Cardiac septum (tissue), 1 donor: ENCODE measurements at places on chromosomes 16 and 17. TPM values are rescaled to one million over a fixed set of nuclear protein-coding genes. Genes with fewer than 3 reads are reported as not detected.

The EVPLL gene
- total RNA-seq, result not detected

The CA7 gene
- total RNA-seq, result not detected

The FAAP100 gene
- 13.6 TPM for total RNA-seq

DNA sequence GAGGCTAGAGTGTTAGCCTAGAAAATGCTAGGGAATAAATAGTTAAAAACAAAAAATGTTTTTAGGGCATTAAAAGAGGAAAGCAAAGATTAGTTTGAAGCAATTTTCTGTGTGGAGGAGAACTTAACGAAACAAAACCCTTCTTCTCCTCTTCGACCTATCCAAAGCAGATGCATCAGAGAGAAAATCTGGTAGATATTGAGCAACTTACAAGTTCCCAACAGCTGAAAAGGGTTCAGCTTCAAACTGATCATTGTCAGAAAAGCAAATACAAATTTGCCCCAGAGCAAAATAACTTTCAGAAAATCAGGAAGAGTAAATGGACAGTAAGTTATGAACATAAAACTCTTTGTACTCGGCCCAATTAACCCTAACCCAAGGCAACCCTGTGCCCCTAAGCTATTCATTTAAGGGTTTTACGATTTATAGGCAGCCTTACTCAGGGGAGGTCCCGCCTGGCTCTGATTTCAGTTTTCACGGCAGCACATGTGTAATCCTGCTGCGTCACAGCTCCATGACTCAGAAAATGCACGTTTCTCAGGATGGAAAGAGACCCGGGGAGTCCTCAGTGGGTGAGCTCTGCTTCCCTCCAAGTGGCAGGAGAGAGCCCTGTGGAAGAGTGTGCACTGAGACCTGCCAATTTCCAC is 405.7 kb upstream of the SALL1 start:
- no peak for DNase-seq

DNA sequence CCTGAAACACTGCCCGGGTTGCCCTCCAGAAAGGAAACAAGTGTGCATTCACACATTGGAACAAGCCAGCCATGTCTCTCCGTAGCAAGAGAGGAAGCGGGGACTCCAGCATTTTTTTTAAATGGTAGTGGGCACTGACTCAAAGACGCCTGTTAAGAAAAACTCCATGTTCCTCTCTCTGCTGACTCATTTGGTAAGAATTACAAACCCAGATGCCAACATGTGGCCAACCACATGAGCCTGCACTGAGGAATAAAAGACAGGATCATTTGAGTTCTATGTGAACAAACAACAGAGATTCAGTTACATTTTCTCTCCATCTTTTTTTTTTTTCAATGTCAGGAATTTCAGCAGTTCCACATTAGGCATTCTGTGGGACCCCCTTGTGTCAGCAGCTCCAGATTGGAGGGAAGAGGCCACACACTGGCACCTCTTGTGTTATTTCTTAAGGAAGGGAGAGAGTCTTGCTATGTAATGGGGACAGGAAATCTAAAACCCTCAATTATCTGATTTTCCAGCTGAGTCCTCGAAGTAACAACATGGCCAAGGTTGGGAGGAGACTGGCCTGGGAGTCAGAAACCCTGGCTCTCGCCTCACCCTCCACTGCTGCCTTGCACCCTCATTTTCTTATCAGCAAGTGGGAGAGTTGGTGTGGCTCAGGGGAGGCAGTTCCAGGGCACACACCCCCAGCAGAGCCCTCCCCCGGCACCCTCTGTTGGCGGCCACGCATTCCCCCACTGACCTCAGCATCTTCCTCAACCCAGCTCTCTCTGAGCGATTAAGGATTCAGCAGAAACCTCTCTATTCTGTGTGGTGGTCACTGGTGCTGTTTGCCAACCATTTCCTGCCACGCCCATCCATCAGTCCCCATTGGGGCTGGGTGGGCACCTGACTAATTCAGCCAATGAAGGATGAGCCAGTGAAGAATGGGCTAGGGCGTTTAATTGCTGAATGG is 173.0 kb downstream of the FOXL1 start:
- no peak for DNase-seq

DNA sequence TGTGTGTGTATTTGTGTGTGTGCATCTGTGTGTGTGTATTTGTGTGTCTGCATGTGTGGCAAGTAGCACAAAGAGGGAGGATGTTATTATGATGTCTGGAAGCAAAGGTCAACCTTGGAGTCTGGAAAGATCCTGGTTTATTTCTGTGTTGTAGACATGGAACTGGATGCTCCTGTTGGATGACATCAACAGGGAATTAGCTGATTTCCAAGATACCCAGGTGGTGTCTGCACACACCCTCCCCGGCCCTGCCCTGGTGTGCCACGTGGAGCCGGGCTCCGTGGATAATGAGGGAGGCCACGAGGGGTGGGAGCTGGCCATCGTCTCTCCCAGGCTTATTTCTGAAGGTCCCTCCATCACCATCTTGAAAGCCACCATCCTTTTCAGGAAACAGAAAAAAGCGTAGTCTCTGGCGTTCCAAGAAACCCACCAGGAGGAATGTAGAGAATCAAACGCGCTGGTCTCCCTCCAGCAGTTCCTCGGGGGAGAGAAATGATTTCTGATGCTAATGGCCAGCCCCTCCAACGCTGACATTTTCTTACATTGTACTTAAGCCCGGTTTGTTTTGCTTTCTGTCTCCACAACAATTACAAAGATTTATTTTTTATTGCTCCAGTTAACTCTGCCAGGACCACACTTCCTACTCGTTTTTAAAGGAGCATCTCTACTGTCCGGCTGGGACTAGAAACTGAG is 93.3 kb downstream of the FOXL1 start:
- DNase-seq, result no peak

DNA sequence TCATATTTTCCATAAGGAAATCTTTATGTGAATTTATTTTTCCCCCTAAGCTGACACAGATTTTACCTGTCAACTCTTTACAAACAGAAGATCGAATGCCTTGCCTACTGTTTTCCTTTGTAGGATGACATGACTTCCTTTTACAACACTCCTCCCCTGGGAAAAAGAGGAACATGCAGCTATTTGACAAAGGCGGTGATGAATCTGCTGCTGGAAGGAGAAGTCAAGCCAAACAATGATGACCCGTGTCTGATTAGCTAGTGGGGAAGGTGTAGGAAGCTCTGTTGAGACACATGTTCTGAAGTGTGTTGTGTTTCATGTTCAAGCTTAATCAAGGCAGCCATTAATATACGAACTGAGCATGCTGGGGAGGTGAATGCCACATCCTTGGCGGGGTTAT is 238.0 kb downstream of the PHKB start:
- DNase-seq, result no peak

GRCh38 chr16:86045591-86045971 is 146.6 kb downstream of the IRF8 start:
- peak; percentile 3 for DNase-seq

DNA sequence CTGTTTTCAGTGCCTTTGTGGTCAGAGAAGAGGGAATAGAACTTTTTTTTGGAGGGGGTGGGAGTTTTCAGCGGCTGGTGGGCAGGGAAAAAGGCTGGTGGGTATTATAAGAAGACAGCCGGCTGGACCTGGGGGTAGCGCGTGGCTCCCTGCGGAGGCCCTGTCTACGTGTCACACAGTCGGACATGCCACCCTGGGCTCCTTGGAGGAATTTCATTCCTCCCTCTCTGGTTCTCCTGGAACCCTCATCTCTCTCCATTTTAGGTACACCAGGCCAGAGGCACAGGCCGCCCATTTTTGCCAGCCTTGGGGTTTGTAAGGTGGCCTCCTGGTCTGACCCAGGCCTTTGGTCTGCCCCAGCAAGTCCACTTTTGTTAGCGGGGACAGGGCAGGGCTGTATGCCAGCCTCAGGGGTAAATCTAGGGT is 908 bp downstream of the FKBP10 start:
- DNase-seq, result no peak
